ENCODE measurements at places on chromosomes 4 and X.
A peak's percentile ranks its signal among the peaks of the same experiment; 100 is the strongest.

GRCh38 chr4:57442831-57443291 is 332.7 kb upstream of the IGFBP7 start:
- no peak for DNase-seq

DNA sequence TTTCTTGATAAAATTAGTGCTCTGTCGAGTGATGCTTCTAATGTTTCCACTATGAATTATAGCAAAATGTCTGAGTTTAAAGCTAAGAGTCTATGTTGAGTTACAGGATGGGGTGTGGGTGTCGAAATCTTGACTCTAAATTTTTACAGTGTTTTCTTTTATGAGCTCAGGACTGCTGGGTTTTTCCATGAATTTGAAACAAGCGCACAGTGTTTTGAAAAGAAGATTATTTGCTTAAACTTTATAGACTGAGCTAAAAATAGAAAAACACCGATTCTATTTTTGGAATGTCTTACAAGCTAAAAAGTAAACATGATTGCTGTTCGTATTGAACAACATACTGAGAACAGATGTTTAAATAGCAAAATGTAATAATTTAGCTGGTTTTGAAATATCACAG is 7.5 kb downstream of the PTTG2 start:
- DNase-seq: no peak

GRCh38 chr4:115274545-115274944 is 161.1 kb upstream of the NDST4 start:
- no peak for DNase-seq

- DNase-seq: no peak
Measured at GRCh38 chr4:112147697-112148096, 2.4 kb downstream of the FAM241A start.

DNA sequence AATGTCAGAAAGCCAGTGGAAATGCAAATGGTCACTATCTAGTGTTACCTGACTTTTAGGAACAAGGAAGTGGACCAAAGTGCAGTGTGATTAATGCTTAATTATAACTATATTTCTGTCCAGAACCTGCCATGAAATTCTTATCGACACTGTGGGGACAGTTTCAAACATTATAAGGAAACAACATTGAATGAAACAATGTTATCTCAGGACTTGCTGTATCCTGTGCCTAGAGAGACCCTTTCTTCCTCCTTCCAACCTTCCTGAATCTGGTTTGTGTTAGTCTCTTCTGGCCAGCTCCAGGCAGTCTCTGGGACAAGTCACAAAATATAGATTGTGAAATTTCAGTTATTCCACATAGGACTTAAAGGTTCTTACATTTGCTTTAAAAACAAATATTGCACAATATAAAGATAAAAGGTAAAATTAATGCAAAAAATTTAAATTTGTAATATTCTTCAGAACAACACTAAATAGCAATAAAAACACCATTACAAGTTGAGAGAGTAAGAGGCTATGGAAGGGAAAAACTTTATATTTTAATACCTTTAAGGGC is 203.4 kb downstream of the ZNF674 start:
- DNase-seq: no peak

DNA sequence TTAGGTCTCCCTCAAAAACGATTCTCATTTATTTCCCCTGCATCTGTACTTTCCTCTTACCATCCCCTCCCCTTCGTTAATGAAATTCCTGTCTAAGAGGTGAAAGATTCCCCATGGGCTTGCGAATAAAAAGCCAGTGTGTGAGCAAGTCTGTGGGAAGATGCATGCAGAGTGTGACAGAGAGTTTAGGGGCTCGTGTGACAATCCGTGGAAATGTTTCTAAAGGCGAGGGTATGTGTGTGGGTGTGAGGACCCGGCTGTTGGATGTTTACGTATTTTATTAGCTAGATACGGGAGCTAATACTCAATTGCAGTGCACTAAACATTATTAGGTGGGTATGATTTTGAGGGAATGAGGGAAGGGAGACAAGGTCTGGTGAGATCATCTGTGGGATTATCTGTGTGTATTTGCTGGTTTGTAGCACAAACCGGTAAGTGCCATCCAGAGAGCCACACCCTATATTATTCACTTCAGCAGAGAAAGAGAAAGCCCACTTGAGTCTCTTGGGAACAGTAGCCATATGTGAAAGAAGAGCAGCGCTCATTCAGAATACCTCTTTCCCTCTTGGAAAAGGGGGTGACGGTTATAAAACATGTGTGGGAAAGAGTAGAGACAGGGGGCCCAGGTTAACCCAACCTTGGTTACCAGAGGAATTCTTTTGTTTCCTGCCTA is 893 bp upstream of the HOPX start:
- no peak for DNase-seq

- no peak for DNase-seq
Measured at GRCh38 chr4:8171984-8172924, 13.6 kb upstream of the ABLIM2 start.

DNA sequence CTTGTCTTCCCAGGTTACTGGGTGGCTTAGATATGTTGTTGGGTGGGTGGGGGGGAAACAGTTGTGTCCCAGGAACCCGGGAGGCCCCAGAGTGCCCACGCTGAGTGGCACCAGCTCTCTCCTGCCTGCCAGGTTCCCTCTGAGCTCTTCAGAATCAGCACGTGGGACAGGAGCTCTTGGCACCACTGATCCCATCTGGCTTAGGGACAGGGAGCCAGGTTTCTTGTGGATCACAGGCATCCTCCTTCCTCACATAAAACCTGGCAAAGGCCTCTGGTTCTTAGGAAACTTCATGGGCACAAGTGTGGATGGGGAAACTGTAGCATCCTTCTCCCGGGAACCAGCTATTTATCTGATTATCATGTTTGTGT is 3.4 kb downstream of the GPR78 start:
- peak; percentile 25 for DNase-seq

DNA sequence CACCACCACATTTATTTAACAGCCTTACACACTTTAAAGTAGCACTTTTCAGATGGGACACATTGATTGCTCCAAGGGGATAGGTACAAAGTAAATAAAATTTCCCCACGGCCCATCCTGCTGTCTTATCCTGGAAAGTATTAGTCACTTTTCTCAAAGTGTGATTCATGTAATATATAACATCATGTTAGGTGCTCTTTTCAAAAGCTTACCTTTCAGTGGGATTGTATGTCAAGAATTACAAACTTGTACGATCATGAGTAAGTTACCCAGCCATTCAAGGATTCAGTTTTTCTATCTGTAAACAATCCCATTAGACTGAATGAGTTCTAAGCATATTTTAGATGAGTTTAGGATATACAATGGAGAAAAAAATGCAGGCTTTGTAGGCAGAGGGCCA is 876.6 kb upstream of the GRID2 start:
- DNase-seq: no peak

DNA sequence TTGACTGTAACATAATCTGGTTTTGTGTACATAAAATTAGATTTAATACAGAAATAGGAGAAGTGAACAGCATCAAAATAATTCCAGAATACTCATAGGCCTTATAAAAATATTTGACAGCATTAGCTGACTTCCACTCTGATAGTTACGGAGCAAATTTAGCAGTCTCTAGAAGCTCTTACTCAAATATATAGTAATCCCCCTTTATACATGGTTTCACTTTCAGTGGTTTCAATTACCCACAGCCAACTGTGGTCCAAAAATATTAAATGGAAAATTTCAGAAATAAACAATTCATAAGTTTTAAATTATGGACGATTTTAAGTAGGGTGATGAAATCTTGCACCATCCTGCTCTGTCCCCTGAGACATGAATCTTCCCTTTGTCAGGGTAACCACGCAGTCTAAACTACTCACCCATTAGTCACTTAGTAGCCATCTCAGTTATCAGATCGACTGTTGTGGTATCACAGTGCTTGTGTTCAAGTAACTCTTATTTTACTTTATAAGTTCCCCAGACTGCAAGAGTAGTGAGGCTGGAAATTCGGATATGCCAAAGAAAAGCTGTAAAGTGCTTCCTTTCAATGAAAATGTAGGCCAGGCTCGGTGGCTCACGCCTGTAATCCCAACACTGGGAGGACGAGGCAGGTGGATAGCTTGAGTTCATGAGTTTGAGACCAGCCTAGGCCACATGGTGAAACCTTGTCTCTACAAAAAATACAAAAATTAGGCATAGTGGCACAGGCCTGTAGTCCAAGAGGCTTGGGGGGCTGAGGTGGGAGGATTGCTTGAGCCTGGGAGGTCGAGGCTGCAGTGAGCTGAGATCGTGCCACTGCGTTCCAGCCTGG is 17.2 kb upstream of the RTL9 start:
- no peak for DNase-seq

DNA sequence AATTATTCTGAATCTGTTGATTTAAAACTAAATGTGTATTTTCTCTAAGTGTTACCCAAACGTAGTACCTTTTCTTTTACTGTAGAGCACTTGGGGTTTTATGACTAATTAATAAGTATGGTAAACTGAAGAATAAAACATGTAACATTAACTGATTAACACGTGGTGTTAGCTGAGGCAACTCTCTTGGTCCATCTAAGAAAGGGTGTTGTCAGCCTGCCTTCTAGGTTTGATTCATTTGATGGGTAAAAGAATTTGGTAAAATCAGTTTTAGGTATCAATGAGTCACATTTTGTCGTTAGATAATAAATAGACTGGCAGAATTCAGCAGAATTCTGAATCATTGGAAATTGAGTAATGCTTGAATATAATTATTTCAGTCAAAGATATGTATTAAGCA is 99.7 kb downstream of the AFF1 start:
- no peak for DNase-seq

DNA sequence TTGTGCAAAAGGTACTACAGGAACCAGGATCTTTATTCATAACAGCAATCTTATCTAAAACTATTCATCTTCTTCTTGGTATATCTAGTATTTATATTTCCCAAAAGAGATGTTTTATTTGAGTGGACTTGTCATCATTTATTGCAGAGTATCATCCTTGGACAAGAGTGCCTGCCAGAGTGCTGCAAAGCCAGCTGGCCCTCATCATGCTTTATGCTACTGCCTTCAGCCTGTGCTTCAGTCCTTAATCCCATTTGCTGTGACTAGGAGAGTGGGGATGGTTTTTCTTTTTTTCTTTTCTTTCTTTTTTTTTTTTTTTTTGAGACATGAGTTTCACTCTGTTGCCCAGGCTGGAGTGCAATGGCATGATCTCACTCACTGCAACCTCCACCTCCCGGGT is 33.5 kb upstream of the ELF2 start:
- DNase-seq: no peak

GRCh38 chr4:93831716-93832496 is 3.4 kb downstream of the ATOH1 start:
- DNase-seq: no peak

DNA sequence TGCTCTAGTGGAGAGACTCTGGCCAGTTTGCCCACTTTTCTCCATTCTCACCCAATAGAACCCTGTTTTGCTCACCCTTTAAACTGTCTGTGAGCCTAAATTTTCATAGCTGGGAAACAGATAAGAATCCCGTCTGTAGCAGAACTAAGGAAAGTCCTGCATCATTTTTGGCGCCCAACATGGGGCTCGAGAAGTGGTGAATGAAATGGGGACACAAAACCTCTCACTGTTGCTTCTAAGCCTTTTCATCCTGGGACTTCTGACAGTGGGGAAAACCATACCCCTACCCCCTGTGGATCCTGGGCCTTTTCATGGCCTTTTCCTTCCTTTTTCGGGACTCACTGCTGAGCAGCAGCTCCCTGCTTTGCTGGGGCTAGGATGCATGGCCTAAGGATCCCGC is 189.9 kb downstream of the INPP4B start:
- DNase-seq: no peak

GRCh38 chrX:111262086-111262485 is 8.2 kb downstream of the CAPN6 start:
- DNase-seq: no peak

GRCh38 chr4:33302321-33302720 is 2582.2 kb downstream of the PCDH7 start:
- DNase-seq: no peak

DNA sequence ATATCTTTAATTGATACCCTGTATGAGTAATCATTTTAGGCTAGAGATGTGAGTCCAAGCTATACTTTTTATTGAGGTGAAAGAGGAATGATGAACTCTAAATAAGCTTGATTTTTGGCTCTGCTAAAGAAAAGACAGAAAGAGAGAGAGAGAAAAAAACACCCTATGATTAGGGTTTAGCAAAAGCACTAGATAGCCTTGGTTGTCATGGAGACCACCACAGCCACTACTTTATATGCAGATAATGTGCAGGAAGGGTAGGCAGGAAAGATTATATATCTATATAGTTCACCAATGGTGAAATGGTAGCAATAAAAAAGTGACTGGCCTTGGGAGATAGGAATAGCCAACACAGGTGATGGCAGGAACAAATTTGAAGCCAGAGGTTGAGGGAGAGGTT is 69.9 kb upstream of the CAMK2D start:
- no peak for DNase-seq

DNA sequence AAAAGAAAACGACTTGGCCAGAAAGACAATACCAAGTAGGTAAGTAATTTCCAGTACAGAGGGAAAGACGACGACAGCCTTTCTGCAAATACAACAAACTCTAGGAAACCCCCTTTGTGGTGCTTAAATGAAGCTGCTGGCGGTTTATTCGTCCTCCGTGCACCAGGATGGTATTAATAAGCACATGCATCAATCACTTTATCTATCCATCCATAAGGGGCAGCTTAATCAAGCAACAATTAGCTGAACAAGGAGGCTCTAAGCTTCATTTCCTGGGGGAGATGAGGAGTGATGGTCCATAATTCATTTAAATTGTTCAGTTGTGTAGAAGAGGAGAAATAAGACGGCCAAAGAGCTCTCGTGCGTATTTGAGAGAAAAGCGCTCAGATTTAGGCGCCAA is 26.2 kb downstream of the IRF2 start:
- no peak for DNase-seq

- no peak for DNase-seq
Measured at GRCh38 chrX:130916636-130917422, 13.8 kb upstream of the ENOX2 start.

- no peak for DNase-seq
Measured at GRCh38 chr4:98838531-98838930, 90.4 kb downstream of the EIF4E start.

DNA sequence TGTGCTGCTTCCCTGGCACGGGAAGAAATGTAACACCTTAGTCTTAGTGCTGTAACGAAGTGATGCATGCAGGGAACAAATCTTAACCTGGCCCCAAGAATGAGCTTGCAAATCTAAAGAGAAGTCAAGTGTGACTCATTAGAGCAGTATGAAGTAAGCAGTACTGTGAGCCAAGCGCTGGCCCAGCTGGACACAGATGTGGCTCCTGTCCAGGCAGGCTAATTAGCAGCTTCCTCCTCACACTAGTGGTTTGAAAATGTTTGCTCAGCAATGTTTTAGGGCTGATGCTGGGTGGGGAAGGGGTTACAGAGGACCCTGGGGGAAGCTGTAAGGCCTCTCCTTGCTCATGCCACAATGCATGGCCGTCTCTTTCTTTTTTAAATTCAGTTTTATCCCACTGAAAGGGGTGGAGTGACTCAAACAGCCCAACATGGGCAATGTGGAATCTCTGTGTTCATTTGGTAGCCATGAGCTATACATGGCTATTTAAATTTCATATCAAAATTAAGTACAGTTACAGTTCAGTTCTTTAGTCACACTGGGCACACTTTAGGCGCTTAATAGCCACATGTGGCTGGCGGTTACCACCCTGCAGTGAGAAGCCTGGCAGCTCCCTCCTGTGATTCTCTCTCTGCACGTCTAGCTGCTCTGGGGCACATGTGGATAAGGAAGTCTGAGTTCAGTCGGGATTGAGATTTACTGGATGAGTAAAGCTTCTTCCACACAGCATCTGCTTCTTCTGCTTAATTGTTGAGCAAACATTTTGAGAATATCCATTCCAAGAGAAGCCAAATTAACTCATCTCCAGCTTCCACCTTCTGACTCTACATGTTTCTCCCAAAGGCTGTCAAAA is 48.8 kb downstream of the MAP7D2 start:
- peak; percentile 89 for DNase-seq

- no peak for DNase-seq
Measured at GRCh38 chrX:50483283-50483682, 12.7 kb upstream of the DGKK start.

Data from sigmoid colon (tissue), 7 donors.